ENCODE measurements at places on chromosomes 4 and X. TPM values are rescaled to one million over a fixed set of nuclear protein-coding genes. Genes with fewer than 3 reads are reported as not detected.

Gene PAGE5
- total RNA-seq: not detected

Gene RNF128
- total RNA-seq: not detected

Gene PABPC5
- total RNA-seq: 0.90 TPM

Gene PNMA6A
- 1.0 TPM for total RNA-seq

Gene RCHY1
- total RNA-seq: 37.4 TPM

Gene CLTRN
- total RNA-seq: not detected

Gene SHROOM3
- 0.13 TPM for total RNA-seq

Gene JAKMIP1
- not detected for total RNA-seq

Gene SERTM2
- total RNA-seq: not detected

Gene MAGEA8
- total RNA-seq: not detected

Gene PNMA5
- not detected for total RNA-seq

Gene CUL4B
- total RNA-seq: 38.8 TPM

Gene SULT1B1
- 2.0 TPM for total RNA-seq

Gene PIR
- 117 TPM for total RNA-seq

Gene DRD5
- total RNA-seq: not detected

Gene IGSF1
- total RNA-seq: 0.25 TPM

Gene VGLL1
- not detected for total RNA-seq

Gene TSPAN5
- total RNA-seq: 71.4 TPM

Gene PLS3
- 330 TPM for total RNA-seq

Gene APOO
- 5.9 TPM for total RNA-seq

Gene FAM241A
- 9.0 TPM for total RNA-seq

Gene MAGEA4
- total RNA-seq: not detected

Gene USP17L21
- not detected for total RNA-seq

Gene KDR
- 278 TPM for total RNA-seq

Gene COX7B2
- not detected for total RNA-seq

Gene BEX5
- total RNA-seq: 0.90 TPM

Gene ARMCX4
- 3.4 TPM for total RNA-seq

Gene DDX53
- not detected for total RNA-seq

Gene MAGEE2
- not detected for total RNA-seq

Gene HSD17B13
- total RNA-seq: under 0.01 TPM

Gene DGKQ
- total RNA-seq: 13.2 TPM

Gene ITM2A
- total RNA-seq: 95.0 TPM

Gene TRO
- 1.2 TPM for total RNA-seq

Gene IL21
- total RNA-seq: not detected

Measured in dermis microvascular lymphatic vessel endothelial cell (primary cell).